ENCODE measurements at places on chromosomes 1 and 21. TPM values are rescaled to one million over a fixed set of nuclear protein-coding genes. Genes with fewer than 3 reads are reported as not detected.

B3GALNT2 gene
- total RNA-seq, result 26.4 TPM

GCSAML gene
- total RNA-seq, result not detected

SLC44A5 gene
- not detected for total RNA-seq

AADACL4 gene
- total RNA-seq, result not detected

NEGR1 gene
- total RNA-seq, result 1.7 TPM

CR1L gene
- not detected for total RNA-seq
